ENCODE measurements at places on chromosomes 7 and 10.

- DNase-seq: no peak
Measured at GRCh38 chr7:13321316-13321715, 633.9 kb downstream of the ARL4A start.

GRCh38 chr7:391411-391951 lies 101.5 kb downstream of the FOXL3 start:
- no peak for DNase-seq

DNA sequence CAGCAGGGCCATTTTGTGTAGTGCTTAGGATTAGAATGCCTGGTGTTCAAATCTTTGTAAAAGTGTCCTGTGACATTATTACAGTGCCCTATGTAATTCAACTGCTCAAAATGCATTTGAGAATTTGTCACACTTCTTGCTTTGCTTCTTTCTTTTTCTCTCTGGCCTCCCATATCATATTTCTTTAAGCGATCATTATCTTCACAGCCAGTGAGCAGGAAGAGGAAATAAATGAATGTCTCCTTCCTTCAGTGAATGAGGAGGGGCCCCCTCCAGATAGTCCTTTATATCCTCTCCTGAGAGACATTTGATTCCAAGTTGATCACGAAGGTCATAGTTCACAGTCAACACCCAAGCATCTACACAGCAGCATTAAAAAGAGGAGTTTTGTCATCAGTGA lies 425.1 kb upstream of the NPVF start:
- DNase-seq: no peak

DNA sequence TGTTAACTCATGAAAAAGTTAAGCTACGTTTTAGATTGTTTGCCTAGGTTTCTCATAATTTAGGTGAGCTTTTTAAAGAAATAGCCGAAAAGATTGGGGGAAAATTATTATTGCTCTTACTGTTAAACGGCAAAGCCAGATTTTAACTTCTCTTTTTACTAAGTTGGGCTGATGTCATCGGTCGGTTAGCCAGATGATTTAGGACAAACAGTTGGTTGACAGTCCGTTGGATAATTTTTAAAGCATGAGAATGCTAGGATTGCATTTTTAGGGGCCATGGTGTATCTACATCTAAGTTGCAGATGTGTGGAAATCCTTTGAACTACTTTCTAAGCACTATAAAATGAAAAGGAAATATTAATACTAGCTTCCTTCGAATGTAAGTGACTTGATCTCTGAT lies 280.9 kb upstream of the AKR1E2 start:
- no peak for DNase-seq

GRCh38 chr10:29771376-29771775 lies 136.6 kb upstream of the SVIL start:
- DNase-seq: no peak

- no peak for DNase-seq
Measured at GRCh38 chr7:11969643-11970042, 137.6 kb upstream of the THSD7A start.

DNA sequence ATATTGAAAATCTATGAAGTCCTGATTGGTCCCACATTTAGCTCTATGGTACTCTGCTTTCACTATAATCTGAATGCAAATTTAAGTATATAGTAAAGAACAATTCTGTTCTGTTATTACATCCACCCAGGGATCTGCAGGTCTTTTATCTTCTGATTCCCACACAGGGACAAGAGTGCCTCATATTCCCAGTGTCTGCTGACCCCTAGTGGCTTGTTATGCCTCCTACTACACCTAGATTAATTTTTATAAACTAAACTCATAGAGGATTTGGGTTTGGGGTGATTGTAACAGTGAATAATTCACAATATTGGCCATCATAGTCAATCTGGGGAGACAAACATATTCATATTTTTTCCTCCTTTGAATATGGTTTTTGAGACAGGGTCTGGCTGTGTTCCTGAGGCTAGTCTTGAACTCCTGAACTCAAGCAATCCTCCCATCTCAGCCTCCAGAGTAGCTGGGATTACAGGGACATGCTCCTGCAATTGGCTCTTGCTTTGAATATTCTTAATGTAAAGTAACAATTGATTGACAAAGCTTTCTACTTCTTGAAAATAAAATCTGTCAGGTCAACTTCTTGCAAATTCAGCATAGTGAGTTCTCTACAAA lies 282.1 kb downstream of the KCND2 start:
- DNase-seq: no peak

GRCh38 chr10:104417637-104418292 lies 64.1 kb downstream of the CFAP58 start:
- DNase-seq: no peak

DNA sequence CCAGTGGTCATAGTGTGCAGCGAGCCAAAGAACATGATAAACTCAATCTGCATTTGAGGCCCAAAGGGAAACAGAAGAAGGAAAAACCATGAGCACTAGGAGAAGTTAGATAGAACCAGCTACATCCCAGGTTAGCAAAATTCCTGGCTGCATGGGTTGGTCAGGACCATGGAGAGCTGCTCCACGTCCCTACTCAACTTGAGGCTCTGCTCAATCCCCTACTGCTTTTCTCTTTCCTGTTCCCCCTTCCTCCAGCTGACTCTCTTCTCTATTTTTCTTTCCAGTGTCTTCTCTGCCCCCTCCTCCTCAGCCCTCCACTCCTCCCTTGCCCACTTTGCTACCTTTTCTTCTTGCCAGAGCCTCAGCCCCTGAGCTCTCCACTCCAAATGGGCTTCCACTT lies 21.9 kb upstream of the VSIR start:
- no peak for DNase-seq
